CD4-positive, alpha-beta T cell (primary cell): ENCODE measurements at places on chromosomes 12 and 14. TPM values are rescaled to one million over a fixed set of nuclear protein-coding genes. Genes with fewer than 3 reads are reported as not detected.
A peak's percentile ranks its signal among the peaks of the same experiment; 100 is the strongest.

- no peak for DNase-seq
Observed at GRCh38 chr12:69866698-69867097, 41.7 kb downstream of the MYRFL start.

DNA sequence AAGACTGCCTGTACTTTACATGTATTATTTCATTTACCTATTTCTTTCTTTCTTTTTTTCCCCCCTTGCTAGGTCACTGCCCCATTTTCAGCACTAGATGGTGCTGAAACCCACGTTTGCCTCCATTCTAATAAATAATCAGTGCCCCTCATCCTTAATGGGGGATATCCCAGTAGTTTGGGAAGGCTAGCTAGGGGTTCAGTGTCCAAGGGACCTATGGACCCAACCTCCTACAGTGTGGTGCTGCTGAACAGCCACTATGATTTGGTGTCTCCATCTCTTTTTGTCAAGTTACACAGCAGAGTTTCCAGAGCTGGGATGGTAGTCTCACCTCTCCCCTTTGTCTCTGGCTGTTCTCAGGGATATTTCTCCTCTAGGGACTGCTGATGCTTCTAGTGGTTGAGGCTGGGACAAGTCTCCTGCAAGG lies 6.5 kb upstream of the HCFC2 start:
- peak; percentile 40 for DNase-seq

DNA sequence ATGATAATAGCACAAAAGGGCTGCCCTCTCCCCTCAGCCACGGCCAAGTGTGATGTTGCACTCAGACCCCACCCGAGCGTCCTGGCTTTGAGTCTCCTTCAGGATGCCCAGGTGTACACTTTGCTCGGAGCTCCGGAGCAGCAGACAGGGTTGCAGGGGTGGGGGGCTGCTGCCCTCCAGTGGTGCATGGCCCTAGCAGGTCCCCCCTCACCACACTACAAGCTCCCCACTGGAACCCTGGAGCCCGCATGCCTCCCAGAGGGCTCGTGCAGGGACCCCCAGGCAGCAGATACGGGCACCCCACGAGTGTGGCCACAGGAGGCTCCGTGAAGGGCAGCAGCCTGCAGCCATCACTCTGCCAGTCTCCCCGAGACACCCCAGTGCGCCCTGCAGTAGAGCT lies 69.9 kb upstream of the C14orf180 start:
- peak; percentile 10 for DNase-seq

- no peak for DNase-seq
Observed at GRCh38 chr14:83485591-83485990, 1951.9 kb upstream of the SEL1L start.

DNA sequence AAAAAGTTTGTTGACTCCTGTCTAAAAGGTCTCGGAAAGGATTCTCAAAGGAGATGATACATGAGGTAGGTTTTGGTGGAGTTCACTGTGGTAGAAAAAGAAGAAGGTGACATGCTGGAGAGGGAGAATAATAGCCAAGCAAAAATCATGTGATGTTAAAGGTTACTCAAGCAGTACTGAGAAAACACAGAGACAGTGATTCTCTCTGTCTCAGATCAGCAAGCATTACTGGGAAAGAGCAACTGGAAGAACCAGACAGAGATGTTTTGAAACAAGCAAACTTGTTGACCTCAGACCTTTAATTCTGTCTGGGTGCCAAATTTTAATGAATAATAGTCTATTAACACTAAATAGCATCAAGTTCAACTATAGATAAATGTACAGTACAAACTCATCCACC lies 183.5 kb upstream of the PLEKHG7 start:
- no peak for DNase-seq

- no peak for DNase-seq
Observed at GRCh38 chr14:89443042-89443629, 26.1 kb upstream of the FOXN3 start.

DNA sequence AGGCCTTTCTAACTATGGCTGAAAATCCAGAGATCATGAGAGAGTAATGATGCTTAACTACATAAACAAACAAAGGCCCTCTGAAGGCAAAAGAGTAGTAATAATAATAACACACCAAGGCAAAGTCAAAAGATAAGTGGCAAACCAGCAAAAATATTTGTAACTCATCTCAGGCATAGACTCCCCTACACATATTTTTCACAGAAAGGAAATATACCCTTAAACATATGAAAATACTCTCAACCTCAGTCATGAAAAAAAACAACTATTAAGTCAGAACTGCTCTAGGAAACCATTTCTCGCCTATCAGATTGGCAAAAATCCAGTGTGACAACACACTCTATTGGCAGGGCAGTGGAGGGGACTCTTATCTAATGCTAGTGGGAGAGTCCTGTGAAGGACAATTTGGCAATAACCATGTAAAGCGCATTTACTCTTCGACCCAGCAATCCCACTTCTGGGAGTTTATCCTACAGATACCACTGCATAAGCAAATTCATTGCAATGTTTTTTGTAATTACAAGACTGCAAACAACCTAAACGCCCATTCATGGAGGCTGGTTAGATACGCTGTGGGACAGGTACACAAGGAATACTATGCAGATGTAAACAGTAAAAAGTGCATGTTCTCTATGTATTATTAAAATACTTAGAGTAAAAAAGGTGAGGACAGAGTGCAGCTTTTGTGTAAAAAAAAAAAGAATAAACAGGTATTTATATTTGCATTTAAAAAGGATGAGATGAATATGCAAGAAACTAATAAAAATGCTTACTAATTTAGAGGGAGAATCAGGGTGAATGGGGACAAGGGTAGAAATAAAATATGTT lies 26.0 kb upstream of the IL22 start:
- no peak for DNase-seq

GRCh38 chr12:52646613-52647012 lies 5.4 kb downstream of the KRT2 start:
- no peak for DNase-seq

DNA sequence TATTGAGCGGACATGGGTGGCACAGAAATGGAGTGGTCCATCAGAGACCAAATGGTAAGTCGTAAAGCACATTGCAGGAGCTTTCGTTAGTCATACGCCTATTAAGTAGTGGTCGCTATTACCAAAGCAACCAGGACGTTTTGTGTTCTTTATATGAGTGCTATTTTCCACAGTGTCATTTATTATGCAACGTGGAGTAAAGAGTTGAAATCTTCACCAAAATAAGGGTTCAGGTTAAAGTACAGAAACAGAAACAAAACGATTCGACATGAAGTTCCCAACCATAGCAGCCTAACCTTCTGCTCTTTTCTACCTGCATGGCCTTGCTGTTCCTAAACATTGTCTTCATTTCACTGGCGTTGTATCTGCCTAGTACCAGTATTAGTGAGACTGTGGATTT lies 20.1 kb upstream of the FGD4 start:
- DNase-seq = no peak

DNA sequence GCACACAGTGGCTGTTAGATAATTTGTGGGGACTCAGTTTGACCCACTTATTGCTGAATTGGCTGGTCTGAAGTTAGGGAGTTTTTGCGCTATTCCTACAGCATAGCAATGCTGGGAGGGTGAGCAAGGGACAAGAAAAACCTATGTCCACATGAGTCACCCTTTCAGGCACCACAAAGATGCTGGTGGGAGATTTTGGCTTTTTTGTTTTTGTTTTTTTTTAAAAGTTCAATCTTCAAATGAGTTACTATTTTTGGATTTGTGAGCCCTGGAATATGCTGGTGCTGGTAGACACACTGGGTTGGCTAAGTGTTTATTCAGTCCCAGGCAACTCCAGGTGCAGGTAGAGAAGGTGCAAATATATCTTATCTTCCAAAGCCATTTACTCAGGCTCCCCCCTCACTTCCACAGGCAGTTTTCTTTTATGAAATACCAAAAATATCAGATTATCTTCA lies 143.4 kb downstream of the BTG1 start:
- no peak for DNase-seq

- no peak for DNase-seq
Observed at GRCh38 chr12:124904306-124905098, 9.9 kb downstream of the UBC start.

GRCh38 chr14:89469210-89470198 lies 52.5 kb upstream of the FOXN3 start:
- no peak for DNase-seq

- DNase-seq = no peak
Observed at GRCh38 chr14:23750357-23750756, 114.2 kb downstream of the DHRS2 start.

- no peak for DNase-seq
Observed at GRCh38 chr14:64730061-64730440, 25.8 kb downstream of the PLEKHG3 start.

DNA sequence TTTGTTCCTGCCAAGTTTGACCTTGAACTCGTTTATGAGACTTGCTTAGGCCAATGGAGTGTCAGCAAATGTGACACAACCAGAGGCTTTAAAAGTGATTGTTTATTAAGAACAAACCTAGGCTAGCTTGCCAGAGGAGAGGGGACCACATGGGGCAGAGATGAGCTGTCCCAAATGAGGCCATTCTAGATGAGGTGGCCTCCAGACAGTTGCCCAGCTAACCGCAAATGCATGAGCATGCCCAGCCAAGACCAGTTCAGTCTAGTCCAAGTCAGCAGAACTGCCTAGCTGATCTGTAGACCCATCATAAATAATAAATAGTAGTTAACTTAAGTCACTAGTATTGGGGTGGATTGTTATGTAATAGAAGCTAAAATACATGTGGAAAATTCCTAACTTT lies 172.8 kb upstream of the DYRK2 start:
- no peak for DNase-seq

DNA sequence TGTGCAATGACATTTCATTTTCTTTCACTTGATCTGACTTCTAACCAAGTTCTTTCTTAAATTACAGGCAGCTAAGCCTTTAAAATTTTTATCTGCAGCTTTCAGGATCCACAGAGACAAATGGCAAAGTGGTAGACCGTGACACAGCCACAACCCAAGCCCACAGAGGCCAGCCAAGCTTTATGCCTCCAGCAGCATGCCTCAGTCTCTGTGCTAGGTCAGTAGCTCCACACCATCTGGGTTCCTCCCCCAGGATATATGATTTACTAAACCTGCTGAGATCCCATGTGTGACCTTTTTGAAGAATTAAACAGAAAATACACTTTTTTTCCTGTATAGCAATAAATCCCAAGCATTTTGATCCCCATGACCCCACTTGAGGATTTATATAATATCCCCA lies 290.4 kb upstream of the CAND1 start:
- no peak for DNase-seq

BMP4 gene
- total RNA-seq = not detected

POTEM gene
- not detected for total RNA-seq

KRT73 gene
- 67.2 TPM for total RNA-seq

SERPINA12 gene
- total RNA-seq = not detected

LACRT gene
- total RNA-seq = not detected

GARIN6 gene
- total RNA-seq = not detected

IAPP gene
- total RNA-seq = not detected

GPR65 gene
- 10.5 TPM for total RNA-seq

SLC5A8 gene
- not detected for total RNA-seq
